ENCODE measurements at places on chromosomes 11 and 22.

DNA sequence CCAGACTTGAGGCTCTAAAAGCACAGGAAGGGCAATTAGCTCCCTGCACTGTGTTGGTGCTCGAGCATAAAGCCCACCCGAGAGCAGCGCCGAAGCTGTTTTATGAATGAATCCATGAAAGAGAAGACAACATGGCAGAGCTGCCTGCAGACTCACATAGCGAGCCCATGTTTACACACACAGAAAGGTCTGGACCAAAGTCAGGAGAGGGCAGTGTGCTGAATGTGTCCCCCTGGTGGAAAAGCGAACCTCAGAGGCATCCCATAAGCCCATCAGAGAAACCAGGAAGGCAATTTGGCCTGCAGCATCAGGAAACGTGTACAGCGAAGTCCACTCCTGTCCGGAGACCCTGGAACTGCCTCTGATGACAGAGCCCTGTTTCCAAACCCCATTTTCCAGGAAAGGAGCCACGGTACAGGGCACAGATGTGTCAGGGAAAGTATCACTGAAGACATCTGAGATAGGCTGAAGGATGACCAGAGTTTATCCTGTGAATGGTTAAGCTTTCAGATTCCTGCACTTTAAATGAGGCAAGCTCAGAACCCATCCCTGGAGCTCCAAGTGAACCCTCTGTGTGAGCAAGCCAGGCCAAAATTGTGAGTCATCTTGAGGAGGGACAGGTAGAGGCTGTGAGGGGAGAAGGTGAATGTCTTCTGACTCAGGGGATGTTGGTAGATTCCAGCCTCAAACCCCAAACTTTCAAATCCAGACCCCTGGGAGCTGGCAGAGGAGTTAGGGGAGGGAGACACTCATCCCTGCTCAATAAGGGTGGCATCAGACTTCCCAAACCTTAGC lies 36.9 kb downstream of the CHRDL2 start:
- DNase-seq: no peak

GRCh38 chr22:26751217-26751616 lies 93.8 kb downstream of the MIAT start:
- DNase-seq: no peak

DNA sequence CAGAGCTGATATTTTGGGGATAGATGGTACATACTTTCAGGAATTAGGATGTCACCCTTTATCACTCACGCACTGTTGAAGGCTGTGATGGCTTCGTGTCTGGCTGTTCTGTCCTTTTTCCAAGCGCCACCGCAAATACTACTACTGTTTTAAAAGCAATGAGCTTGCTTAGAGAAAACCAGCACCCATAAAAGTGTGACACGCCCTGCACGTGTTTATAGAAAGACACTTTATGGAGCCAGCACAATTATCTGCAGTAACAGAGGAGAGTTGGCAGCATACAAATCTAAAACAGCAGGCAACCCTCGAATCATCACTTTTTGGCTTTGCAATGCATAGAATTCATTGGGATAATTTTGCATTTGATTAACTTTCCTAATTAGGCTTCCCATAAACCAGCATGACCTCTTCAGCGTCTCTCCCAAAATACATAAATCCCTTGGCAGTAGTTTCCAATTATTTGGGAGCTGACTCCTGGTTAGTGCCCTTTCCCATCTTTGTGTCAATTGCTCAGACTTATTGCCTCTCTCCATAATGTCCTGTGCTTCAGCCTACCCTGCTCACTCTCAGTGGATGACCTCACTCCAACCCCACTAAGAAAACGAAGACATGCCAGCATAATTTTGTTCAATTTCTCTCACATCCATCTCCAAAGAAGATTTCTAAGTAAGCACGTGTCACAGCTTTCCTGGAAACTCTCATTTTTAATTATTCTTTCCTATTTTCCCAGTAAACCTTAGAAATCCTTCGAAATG lies 118.7 kb upstream of the LARGE1 start:
- no peak for DNase-seq

DNA sequence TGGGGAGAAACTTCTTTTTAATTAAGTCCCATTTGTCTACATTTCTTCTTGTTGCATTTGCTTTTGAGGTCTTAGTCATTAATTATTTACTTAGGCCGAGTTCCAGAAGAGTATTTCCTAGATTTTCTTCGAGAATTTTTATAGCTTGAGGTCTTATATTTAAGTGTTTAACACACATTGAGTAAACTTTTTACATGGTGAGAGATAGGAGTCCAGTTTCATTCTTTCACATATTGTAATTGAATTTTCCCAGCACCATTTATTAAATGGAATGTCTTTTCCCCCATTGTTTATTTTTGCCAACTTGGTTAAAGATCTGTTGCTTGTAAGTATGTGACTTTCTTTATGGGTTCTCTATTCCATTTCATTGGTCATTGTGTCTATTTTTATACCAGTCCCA lies 1344.0 kb upstream of the RAG2 start:
- no peak for DNase-seq

- DNase-seq: no peak
Measured at GRCh38 chr11:117840881-117841550, 16.5 kb upstream of the FXYD2 start.

DNA sequence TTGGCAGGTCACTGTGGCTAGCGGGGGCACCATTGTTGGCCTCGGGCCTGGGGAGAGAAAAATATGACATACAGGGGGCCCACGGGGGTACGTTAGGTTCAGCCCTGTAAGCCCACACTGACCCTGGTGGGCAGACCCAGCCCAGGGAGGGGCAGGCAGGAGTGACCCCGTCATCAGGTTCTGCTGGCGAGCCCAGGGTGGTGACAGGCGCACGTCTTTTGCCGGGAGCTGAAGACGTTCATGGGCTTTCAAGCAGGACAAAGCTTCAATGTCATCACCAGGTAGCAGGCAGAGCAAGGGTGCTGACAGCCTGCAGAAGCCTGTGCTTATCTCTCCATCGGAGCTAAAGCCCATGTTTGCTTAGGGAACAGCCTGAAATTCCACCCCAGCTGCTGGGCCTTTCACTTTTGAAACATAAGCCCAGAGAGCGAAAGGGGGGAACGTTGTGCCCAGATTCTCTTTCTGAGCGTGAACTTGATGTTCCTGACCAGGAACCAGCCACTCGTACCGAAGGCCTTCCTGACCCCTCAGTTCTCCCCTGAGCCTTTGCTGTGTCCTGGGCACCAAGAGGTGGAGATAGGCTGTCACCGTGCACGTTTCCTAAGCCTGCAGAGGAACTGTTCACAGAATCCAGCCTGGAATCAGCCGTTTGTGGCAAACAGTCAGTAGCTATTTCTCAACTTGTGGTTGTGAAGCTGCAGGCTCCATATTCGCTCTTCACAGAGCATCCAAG lies 74.0 kb upstream of the ATXN10 start:
- DNase-seq: no peak

DNA sequence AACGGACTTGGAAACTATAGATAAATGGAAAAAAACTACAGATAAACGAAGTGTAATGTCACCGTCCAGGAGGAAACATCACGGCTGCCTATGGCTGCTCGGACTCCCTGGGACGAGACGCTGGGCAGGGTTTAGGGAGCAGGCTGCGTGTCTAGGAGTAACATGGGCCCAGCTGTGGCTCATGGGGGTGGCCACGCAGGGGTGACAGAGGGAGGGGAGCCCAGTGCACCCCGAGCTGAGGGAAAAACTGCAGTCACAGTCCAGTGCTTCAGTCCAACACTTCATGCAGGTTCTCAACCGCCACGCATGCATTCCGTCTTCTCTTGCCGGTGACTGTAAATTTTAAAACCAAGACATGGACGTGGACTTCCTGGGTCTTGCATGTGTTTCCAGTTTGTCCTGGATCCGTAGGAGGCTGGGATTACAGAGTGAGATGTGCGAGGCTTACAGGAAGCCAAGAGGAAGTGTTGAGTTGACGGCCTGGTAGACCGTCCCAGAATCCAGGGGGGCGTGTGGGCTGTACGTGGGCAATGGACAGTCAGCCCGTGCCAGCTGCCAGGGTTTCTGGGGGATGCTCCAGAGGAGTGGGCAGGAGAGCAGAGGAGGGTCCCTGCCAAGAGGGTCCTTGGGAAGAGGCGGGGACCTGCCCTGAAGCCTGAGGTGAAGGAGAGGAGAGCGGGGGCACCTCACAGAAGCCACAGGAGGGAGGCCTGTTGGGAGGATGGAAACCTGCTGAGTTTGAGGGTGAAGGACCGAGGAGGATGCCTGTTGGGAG lies 691.4 kb downstream of the BRD1 start:
- no peak for DNase-seq

DNA sequence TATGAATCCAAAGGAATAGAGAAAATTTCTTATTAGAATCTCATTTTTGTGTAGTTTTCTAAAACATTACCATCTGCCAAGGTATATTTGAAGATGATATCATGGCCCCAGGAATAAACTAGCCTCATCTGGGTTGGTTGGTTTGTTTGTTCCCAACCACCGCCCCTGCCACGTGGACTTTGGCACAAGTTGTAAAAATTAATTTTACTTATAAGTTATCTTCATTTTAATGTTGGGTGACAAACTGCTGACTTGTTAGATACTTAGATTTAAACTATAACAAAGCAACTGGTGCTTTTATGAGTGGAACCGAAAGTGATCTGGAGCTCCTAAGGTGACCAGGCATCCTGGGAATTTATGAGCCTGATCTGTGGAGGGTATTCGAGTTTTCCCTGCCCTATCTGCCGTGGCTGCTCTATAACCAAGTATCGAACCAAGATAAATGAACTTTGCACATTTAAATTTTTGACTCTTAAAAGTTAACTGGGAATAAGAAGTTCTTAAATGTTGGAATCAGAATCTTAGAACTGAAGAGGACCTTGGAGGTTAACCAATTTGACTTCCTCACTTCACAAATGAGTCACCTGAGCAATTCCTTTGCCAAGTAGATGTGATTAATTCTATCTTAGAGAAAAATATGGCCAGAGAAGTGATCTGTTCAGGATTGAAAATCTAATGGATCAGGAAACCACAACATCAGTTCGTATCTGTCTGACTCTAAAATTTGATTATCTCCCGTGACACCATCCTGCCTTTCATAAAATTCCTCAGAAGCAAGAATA lies 129.1 kb upstream of the ARHGAP42 start:
- no peak for DNase-seq

DNA sequence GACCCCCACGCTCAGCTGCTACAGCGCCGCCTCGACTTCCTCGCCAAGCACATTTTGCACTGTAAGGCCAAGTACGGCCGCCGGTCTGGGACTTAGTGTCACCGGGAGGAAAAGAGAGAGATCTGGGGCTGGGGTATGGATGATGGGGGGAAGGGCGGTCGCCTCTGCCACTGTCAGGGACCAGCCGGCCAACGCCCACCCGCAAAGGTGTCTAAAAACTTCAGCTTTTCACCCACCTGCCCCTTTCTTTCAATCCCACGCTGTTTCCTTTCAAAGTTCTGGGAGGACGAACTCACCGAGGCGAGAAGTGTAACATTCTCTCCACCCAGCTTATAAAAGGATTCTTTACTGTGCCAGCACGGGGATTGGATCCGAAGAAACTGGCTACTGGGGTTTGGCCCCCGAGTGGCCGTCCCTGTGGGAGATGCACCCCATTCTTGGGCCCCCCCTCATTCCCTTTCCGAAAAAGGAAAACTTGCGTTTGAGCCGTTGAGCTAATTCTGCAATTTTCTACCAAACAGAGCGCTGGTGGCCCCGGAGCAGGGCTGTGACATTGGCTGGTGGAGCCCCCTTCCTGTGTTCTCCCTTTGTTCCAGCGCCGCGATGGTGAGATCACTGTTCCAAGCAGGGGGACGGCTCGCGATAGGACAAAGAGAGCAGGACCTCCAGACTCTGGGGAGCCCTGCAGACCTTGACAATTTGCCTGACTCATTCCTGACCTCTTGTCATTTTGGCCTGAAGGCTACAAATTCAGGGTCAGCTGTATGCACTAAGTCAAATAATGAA lies 1.8 kb downstream of the FJX1 start:
- no peak for DNase-seq

DNA sequence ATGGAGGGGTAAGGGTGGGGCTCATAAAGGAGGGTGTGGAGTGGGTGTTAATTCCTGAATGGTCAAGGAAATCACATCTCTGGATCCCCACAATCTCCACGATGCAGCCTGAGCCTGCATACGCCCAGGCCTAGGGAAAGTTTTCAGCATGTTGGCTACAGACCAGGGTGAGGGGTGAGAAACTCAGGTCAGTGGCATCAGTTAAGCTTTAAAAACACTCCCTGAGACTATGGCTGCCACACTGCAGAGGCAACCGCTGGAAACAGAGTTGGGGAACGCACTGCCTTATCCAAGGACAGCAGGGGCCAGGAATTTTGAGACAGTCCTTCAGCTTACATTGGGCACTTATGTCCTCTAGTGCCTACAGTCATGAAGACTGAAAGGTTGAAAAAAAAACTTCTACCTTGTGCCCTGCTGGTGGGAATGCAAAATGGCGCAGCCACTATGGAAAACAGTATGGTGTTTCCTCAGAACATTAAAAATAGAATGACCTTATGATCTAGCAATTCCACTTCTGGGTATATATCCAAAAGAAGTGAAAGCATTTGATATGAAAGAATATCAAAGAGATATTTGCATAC lies 19.7 kb downstream of the DKK3 start:
- DNase-seq: no peak

DNA sequence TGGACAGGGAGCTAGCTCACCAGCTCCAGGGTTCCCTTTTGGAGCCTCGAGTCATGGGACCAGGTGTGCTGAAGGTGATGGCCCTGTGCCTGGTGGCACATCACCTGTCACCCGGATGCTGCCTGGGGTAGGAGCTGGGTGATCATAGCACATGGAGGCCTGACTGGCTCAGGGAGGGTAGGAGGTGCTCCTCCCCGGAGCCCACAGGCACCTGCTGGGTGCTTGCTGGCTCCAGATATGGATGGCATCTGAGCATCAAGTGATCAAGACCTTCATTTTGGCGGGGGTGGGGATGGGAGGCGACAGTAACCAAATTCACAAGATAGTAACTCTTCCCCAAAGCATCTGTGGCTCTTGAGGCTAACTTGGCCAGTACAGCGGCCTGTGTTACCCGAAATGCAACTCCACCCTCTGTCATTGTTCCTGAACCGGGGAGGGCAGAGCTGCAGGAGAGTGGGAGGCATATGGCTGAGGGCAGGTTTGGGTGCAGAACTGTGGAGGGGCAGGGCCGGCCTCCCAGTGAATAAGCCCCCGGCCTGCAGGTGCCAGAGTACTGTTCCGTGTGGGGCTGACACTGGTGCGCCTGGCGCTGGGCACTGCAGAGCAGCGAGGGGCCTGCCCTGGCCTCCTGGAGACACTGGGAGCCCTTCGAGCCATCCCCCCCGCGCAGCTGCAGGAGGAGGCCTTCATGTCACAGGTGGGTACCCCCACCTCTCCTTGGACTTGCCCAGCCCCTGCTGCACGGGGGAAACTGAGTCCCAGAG lies 4.7 kb downstream of the TBC1D10C start:
- DNase-seq: no peak

GRCh38 chr11:215581-216037 lies 8.1 kb downstream of the RIC8A start:
- DNase-seq: no peak
